ENCODE measurements at places on chromosomes 6 and 20.
A peak's percentile ranks its signal among the peaks of the same experiment; 100 is the strongest.

GRCh38 chr20:58480551-58481336 is 34.5 kb downstream of the APCDD1L start:
- no peak for DNase-seq

- DNase-seq: no peak
Observed at GRCh38 chr6:123263981-123264380, 267.9 kb downstream of the CLVS2 start.

DNA sequence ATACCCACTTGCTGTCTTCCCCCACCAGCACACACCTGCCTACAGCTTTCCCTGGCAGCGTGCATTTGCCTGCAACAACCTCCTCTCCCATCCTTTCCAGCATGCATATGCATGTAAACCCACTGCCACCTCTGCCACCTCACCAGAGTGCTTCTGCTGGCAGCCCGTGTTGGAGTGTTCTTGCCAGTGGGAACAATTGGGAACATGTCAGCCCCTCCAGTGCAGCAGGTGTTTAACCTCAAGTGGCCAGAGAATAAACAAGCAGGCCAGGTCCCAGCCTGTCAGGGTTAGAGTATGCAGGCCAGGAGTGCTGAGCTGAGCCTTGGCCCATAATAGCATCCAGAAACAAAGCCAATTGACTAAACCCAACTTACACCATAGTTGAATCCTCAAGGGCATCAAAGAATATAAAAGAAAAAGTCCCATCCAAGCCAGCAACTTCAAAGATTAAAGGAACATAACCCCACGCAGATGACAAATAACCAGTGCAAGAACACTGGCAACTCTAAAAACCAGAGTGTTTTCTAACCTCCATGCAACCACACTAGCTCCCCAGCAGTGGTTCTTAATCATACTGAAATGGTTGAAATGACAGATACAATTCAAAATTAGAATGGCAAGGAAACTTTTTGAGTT is 1212.1 kb upstream of the CITED2 start:
- DNase-seq: no peak

GRCh38 chr20:54681869-54682268 is 206.5 kb downstream of the DOK5 start:
- DNase-seq: no peak

DNA sequence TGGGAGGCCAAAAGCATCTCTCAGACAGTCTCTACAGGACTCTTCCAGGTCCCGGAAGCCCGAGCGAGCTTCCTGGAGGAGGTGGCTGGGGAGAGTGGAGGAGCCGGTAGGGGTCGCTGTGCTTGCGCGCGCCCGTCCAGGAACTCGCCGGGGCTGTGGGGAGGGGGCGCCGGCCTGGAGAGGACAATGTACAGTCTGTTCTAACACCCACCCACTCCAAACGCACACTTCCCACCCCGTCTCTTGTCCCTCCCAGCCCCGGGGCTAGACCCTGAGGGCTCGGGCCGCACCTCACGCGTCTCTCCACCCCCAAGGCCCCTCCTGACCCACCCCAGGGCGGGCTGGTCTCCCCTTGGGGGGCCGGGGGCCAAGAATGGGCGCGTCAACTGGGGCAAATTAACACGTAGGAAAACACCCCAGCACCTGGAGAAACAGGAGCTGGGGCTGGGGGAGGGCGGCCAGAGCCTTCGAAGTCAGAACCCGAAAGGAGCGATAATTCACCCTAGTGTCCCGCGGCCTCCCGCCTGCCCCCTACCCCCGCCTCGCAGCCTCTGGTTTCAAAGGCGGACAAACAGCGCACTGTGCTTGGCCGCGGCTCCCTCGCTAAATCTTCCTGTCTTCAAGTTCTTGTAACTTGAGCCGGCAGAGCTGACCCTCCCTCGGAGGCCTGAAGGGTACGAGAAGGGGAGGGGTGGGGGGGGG is 103.2 kb upstream of the FOXP4 start:
- no peak for DNase-seq

GRCh38 chr6:34459899-34460593 is 5.8 kb upstream of the PACSIN1 start:
- DNase-seq: peak; percentile 69

- no peak for DNase-seq
Observed at GRCh38 chr20:52905241-52905994, 66.7 kb upstream of the TSHZ2 start.

DNA sequence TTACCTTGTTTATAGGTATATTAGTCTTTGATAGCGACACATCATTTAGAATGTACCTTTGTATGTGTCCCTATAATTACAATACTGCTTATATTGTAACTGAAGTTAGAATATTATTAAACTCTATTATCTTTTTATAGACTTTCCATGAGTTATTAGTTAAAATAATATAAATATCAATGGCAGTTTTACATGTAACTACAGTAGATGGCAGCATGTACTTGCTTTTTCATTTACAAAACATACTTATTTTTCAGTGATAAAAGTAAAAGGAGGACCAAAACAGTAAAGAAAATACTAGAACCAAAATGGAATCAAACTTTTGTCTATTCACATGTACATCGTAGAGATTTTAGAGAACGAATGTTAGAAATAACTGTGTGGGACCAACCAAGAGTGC is 364.3 kb downstream of the RIMS1 start:
- DNase-seq: no peak

GRCh38 chr6:149084808-149085556 is 232.5 kb upstream of the TAB2 start:
- DNase-seq: no peak

- DNase-seq: no peak
Observed at GRCh38 chr6:167748046-167748445, 78.7 kb upstream of the AFDN start.

DNA sequence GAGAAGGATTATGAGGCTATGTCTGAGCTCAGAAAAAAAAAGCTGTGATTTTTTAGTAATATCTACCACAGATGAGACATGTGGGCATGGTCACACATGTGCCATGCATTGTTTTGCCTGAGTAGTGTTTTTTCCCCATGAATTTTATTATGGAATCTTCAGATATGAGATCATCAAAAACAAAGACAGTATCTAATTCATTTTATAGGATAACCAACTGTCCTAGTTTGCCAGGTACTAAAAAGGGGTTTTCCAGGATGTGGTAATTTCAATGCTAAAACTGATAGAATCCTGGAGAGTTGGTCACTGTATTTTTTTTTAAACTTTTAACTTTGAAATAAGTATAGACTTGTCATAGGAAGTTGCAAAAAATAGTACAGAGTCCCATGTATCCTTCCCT is 127.4 kb upstream of the MAP3K7 start:
- no peak for DNase-seq

- no peak for DNase-seq
Observed at GRCh38 chr20:19648024-19648423, 110.0 kb upstream of the RIN2 start.

DNA sequence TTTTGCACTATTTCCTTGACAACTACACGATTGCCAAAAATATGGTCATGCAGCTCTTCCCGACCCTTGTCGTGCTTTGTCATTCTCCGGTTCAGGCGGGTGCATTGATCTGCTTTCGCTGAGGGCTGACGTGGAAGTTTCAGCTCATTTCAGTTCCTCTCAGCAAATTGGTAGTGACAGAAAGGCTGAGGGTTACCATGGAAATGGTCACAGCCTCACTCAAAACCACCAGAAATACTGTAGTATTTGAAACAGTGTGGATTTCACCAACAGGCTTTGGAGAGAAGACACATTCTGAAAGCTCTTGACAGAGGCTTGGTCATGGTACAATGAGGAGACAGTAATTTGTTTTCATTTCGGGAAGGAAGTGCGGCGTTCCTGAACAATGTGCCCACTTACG is 99.7 kb upstream of the EXOC2 start:
- DNase-seq: no peak

DNA sequence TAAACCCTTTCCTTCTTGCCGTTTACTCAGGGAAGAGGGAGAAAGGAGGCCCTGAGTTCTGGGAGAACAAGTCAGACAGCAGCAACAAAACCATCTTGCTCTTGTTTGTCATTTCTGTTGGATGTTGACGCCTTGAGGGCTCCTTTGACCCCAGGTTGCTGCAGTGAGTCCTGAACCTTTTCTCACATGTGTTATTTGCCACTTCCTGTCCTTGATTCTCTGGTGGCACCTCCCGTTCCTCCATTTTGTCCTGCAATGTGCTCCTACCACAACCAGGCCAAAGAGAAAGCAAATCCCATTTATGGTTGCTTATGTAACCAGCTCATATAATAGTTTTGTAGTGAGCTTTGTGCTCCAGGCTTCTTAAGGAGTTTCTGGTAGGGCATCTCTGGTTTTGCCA is 66.6 kb upstream of the ADGRF4 start:
- DNase-seq: no peak

GRCh38 chr20:57152557-57152956 is 113.9 kb downstream of the BMP7 start:
- DNase-seq: no peak

GRCh38 chr6:139587469-139587868 is 213.0 kb upstream of the CITED2 start:
- no peak for DNase-seq

GRCh38 chr6:122052346-122052900 is 347.0 kb upstream of the HSF2 start:
- no peak for DNase-seq

DNA sequence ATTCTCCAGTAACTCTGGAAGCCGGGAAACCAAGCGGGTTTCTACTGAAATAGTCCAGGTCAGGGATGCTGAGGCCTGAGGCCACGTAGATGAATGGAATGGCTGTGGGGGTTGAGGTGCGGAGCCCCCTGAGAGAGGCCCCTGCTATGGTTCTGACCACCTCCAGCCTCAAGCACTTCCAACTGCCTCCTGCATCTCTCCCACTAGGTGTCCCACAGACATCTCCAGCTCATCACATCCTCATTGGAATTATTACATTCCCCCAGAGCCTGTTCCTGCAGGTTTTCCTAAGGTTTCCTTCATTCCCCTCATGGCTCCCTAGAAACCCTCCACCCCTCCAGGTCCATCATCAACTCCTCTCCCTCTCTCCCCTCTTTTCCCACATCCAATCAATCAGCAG is 48.7 kb downstream of the UNC5CL start:
- DNase-seq: no peak

DNA sequence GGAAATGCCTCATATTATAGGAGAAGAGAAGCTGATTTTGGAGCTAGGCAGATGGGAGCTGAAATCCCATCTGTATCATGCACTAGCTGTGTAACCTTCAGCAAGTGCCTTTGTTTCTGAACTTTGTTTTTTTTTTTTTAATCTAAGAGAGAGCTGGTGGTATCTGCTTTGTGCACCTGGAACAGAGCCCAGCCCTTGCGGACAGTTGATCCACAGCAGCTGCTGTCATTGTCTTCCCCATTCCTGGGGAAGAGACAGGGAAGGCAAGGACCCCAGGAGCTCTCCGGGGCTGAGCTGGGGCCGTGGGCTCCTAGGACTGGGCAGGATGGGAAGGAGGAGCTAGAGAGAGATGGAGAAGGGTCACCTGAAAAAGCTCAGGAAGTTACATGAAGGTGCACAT is 92.1 kb downstream of the SYNJ2 start:
- DNase-seq: no peak

GRCh38 chr20:11569163-11569562 is 348.5 kb upstream of the BTBD3 start:
- DNase-seq: no peak

- DNase-seq: no peak
Observed at GRCh38 chr20:32967961-32968457, 36.2 kb downstream of the SUN5 start.

DNA sequence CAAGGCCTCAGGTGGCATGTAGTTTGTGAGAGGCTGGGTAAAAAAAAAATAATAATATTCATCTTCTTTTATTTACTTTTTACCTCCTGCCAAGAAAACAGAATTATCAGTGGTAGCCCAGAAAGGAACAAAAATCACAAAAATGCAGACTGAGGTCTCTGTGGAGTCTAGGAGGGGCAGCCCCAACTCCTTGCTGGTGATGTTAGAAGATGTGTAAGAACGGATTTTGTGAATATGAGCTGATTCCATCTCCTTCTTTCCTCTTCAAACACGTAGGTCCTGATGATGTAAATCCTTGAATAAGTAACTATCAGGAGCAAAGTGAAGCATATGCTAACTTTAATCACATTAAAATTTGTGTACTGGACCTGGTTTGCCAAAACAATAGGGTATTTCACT is 226.8 kb downstream of the EYA4 start:
- DNase-seq: no peak

- DNase-seq: no peak
Observed at GRCh38 chr20:17589161-17589834, 19.4 kb downstream of the DSTN start.

- DNase-seq: no peak
Observed at GRCh38 chr6:40348591-40348990, 238.6 kb downstream of the LRFN2 start.

GRCh38 chr6:16512544-16513290 is 248.5 kb downstream of the ATXN1 start:
- DNase-seq: no peak

- no peak for DNase-seq
Observed at GRCh38 chr6:111585241-111585973, 20.3 kb downstream of the TRAF3IP2 start.

DNA sequence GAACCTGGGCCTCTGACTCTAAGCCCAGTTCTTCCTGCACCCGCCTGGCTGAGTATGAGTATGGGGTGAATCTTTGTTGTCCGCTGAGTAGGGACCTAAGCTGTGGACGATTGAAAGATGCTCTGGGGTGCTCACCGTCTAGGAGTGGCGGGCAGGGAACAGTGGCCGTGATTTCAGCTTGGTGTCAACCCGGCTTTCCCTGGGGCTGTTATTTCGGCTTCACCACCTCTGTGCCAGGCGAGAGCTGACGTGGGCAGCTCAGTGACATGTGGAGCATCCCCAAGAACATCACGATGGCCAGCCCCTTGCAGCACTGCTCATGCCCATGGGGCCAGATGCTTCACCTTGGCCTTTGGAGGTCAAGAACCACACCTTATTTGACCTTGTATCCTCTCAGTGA is 102.6 kb downstream of the TOX2 start:
- DNase-seq: no peak

GRCh38 chr6:2186516-2186915 is 58.9 kb downstream of the GMDS start:
- DNase-seq: no peak

DNA sequence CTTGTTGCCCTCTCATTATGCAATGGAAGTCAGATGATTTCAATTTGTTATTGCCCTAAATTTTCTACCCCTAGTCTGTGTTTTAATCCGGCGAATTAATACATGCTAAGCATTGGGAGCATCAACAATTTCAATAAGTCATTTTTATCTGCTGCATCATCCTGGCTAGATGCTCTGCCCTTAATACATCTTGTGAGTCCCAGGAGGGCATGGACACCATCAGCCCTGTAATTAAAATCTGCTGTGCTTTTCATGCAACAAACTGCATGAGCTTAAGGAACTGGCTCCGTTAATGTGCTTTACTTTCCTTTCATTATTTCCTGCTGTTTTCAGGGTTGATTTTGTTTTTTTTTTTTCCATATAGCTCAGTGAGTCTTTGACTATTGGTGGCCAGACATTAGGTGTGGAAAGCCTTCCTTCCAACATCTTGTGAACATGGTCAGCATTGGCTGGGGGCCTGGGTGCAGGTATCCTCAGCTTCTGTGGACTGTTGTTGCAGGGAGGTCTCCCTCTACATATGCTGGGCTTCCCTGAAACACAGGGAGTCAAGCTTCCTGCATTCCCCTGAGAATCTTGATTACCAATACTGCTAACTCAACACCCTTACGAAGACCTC is 8.5 kb upstream of the PBOV1 start:
- no peak for DNase-seq

Data from AML-193 (cell line).